GM03348 (cell line): ENCODE measurements at places on chromosomes 16 and 17.

DNA sequence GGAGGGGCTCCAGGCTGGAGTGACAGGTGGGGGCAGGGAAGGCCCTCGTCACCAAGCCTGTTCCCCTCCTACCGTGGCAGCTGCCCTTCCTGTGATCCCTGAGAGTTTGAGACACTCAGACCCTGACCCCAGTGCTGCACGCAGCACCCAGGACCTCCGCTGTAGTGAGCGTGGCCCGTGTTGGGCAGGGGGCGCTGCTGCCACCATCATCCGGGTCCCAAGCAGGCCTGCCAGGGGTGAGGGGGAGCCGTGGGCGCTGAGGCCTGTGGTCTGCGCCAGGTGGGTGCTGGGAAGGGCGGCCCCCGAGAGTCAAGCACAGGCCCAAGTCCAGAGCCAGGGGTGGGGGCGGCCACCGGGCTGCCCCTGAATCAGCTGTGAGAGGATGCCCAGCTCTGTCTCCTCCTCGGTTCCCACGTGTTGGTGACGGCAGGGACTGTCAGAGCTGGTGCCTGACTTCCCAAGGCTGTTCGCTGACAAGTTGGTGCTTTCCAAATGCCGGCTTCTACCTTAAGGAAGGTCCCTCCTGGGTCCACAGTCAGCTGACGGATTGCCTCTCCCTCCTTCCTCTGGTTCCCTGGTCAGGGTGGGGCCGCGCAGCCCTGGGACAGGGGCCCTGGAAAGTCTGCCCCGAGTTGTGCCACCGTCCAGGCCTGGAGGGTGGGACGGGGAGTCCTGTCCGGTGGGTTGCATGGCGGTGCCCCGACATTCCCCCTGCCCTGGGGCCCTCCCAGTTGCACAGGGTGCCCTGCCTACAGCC, 31.1 kb downstream of the TPSG1 start:
- no peak for DNase-seq

DNA sequence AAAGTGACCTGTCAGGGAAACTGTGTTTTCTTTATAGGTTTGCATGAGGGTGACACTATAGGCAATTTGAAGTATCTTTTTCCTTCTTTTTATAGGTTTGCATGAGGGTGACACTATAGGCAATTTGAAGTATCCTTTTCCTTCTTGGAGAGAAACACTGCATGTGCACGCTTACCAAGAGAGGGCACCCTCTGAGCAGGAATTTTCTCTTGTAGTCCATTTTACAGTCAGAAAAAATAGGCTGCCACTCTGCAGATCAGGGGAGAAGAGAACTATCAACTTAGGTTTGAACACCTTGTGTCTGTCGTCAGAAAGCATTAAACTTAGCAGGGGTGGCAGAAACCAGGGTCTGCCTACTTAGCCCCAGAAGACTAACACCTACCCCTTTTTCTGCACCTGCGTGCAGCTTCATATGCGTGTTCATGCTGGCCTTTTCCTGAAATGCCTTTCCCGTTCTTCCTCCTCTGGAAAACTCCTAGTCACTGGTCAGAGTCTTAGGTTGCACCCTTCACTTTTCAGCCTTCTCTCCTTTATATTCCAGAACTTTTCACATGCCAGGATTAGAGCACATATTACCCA, 16.4 kb upstream of the SMIM36 start:
- DNase-seq = peak; percentile 47

GRCh38 chr17:59425085-59425931, 93.9 kb downstream of the YPEL2 start:
- peak; percentile 75 for DNase-seq

DNA sequence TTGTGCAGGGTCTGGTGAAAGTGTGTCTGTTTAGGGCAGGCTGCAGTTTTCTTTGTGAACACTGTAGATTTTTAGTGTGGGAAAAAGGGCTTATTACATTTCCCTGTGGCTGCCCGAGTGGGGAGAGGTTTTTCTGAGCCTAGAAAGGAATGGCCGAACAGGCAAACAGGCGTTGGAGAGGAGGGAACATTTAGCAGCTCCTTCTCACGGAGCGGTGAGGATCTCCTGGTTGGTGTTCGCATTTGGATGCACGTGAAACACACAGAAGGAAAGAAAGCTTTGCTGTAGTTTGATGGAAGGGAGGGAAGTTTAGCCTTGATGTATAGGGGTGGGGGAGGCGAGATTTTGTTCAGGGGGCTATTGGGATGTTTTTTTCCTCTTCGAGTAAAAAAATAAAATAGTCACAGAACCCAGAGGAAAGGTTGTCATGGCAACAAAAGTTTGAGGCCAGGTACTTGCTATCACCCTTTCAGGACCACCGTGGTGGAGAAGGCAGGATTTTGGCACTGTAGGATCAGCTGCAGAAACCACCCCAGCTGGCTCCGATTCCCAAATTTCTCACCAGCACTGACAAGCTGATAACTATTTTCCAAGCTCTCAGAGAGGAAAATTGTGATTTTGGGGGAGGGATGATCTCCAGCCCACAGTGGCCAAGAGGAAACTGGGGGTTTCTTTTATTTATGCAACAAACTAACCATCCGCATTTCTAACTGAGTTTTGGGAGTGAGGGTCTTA, 3.5 kb downstream of the GSG1L start:
- DNase-seq = no peak

- DNase-seq = no peak
Observed at GRCh38 chr16:79707876-79708275, 107.3 kb upstream of the MAF start.

DNA sequence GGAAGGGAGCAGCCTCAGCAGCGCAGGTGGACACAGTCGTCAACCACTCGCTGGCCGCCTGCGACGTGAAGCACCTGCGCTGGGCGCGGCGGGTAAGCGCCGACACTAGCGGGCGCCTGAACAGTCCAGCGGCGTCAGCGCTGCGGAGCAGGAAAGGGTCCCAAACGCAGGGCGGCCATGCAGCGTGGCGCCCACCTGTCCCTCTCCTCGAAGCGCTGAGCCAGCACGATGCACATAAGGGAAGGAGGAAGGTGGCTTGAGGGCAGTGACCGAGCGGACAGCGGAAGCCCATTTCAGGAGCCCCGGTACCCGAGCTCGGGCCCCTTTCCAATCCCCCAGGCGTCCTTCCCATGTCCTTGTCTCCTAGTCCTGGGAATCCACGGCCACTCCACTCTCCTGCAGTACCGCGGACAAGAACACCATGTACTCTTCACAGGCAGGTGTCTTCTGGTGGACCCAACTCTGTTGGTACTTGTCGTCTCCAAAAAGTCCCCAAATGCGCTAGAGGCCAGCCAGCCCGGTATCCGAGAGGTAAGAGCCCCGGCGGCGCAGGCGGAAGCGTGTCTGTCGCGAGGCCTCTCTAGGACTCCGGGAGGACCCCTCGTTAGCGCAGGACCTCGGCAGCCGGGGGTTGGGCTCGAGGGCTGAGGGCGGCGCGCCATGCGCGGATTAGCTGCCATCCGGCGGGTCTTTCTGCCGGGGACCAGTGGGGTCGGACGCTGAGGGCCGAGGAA, 14.4 kb downstream of the ZNF232 start:
- DNase-seq = no peak

DNA sequence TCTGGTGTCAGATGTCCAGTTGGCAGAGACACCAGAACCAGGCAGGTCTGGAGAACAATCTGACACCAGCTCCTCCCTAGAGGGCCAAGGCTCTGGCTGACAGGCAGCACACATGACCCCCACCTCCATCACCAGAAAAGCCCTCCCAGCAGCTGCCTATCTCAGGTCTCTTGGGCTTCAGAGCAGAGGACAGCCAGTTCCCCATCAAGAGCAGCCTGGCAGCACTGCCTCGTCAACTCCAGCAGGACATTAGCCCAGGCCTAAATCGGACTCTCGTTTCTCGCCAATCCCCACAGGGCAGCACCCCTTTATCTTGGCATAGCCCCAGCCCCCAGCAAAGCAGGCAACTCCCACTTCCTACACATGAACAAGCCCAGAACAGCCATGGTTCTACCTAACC, 4.4 kb downstream of the JUP start:
- no peak for DNase-seq

DNA sequence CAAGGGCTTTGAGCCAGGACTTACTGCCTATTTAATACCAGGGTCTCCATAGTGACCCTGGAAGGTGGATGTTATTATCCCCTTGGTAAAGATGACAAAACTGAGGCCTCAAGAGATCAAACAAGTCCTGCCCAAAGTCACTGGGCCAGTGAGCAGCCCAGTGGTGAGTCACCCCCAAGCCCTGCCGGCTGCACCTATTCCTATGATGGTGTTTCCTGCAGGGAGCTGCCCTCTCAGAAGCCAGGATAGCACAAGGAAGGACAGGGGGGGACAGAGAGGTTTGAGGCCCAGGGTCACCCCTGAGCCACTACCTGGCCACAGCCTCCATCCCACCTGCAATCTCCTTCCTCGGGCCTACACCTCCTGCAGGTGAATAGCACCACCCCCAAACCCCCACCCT, 90.9 kb downstream of the SDK2 start:
- no peak for DNase-seq

- no peak for DNase-seq
Observed at GRCh38 chr16:89164847-89165680, 6.5 kb upstream of the CDH15 start.

GRCh38 chr16:79393564-79393963, 207.0 kb downstream of the MAF start:
- no peak for DNase-seq
